Neural cell (in vitro differentiated cells): ENCODE measurements at places on chromosomes 13 and 19. TPM values are rescaled to one million over a fixed set of nuclear protein-coding genes. Genes with fewer than 3 reads are reported as not detected.

Gene TEX29
- not detected in 2 replicates for polyA plus RNA-seq

Gene SYNE4
- polyA plus RNA-seq: 0.16 and 0.19 TPM in 2 replicates

Gene BEST2
- polyA plus RNA-seq: not detected in 2 replicates

Gene NXNL1
- not detected in 2 replicates for polyA plus RNA-seq

Gene PSG5
- polyA plus RNA-seq: not detected in 2 replicates

Gene ZNF534
- polyA plus RNA-seq: 1.1 and 2.9 TPM in 2 replicates

Gene OR7C1
- not detected in 2 replicates for polyA plus RNA-seq

Gene SLC17A7
- 0.07 TPM in 1 of 2 replicates, not detected in the other for polyA plus RNA-seq

Gene EFNB2
- 52.0 and 53.1 TPM in 2 replicates for polyA plus RNA-seq

Gene PSG3
- polyA plus RNA-seq: not detected in 2 replicates

Gene ENOX1
- polyA plus RNA-seq: 42.6 and 43.7 TPM in 2 replicates

Gene IGFL4
- polyA plus RNA-seq: 4.4 and 5.2 TPM in 2 replicates

Gene ZNF229
- polyA plus RNA-seq: 3.8 and 9.2 TPM in 2 replicates

Gene KLF2
- polyA plus RNA-seq: 0.15 and 0.32 TPM in 2 replicates

Gene SIGLEC5
- polyA plus RNA-seq: not detected in 2 replicates

Gene C5AR1
- not detected in 2 replicates for polyA plus RNA-seq

Gene MTUS2
- polyA plus RNA-seq: 4.4 and 8.4 TPM in 2 replicates

Gene CDX2
- polyA plus RNA-seq: not detected in 2 replicates

Gene CD70
- polyA plus RNA-seq: not detected in 2 replicates

Gene SYMPK
- 22.2 and 33.9 TPM in 2 replicates for polyA plus RNA-seq

Gene ZNF677
- 35.4 and 39.4 TPM in 2 replicates for polyA plus RNA-seq

Gene AMER2
- polyA plus RNA-seq: 32.9 and 33.2 TPM in 2 replicates

Gene ZNF844
- polyA plus RNA-seq: 11.1 and 15.1 TPM in 2 replicates

Gene ZIK1
- polyA plus RNA-seq: 19.4 and 25.2 TPM in 2 replicates

Gene NLRP4
- polyA plus RNA-seq: not detected in 2 replicates

Gene IGFL3
- not detected in 2 replicates for polyA plus RNA-seq

Gene LILRB1
- polyA plus RNA-seq: not detected in 2 replicates

Gene MEIOSIN
- polyA plus RNA-seq: not detected in 2 replicates

Gene CD177
- polyA plus RNA-seq: not detected in 2 replicates

Gene NFIC
- polyA plus RNA-seq: 0.18 and 0.24 TPM in 2 replicates

Gene MEIS3
- 357 and 379 TPM in 2 replicates for polyA plus RNA-seq

Gene CYP2B6
- not detected in 2 replicates for polyA plus RNA-seq

Gene TMPRSS9
- polyA plus RNA-seq: not detected in 2 replicates

Gene GPR18
- not detected in 2 replicates for polyA plus RNA-seq

Gene IZUMO2
- not detected in 2 replicates for polyA plus RNA-seq

Gene SMAD9
- polyA plus RNA-seq: 2.3 and 2.5 TPM in 2 replicates

Gene SCGB2B2
- 0.51 TPM in 1 of 2 replicates, not detected in the other for polyA plus RNA-seq

Gene SLC15A1
- not detected in 2 replicates for polyA plus RNA-seq

Gene ATP7B
- 6.3 and 11.8 TPM in 2 replicates for polyA plus RNA-seq
